SHP77 (cell line): ENCODE measurements at places on chromosomes 2 and 18.

GRCh38 chr18:59764281-59764680 is 67.1 kb upstream of the CCBE1 start:
- no peak for DNase-seq

- no peak for DNase-seq
Measured at GRCh38 chr2:14232217-14232616, 400.3 kb upstream of the LRATD1 start.

GRCh38 chr2:120589771-120590608 is 145.7 kb upstream of the GLI2 start:
- DNase-seq, result no peak

DNA sequence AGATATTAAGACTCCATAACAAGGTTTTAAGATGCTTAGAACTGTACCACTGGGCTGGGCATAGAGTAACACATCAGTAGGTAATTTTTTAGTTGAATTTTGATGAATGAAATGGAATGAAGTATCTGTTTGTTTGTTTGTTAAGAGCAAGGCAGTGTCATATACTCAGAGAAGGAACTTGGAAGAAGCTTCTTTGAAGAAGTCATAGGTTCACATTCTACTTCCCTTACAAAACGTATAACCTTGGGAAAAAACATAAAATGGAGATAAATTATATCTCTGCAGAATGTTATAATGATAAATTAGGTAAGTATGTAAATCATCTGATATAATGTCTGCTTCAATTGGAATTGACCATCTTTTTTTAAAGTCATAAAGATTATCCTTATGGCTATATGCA is 122.1 kb upstream of the SLC39A10 start:
- DNase-seq, result no peak
